Melanocyte of skin (primary cell): ENCODE measurements at places on chromosomes 5 and 9. TPM values are rescaled to one million over a fixed set of nuclear protein-coding genes. Genes with fewer than 3 reads are reported as not detected.

Gene CCNO
- total RNA-seq, result 1.4 and 2.2 TPM in 2 replicates

Gene SLC36A3
- total RNA-seq, result not detected in 2 replicates

Gene LECT2
- total RNA-seq, result not detected in 2 replicates

Gene IL4
- not detected in 2 replicates for total RNA-seq

Gene LCN1
- total RNA-seq, result not detected in 2 replicates
